ENCODE measurements at places on chromosomes 12 and 14.

DNA sequence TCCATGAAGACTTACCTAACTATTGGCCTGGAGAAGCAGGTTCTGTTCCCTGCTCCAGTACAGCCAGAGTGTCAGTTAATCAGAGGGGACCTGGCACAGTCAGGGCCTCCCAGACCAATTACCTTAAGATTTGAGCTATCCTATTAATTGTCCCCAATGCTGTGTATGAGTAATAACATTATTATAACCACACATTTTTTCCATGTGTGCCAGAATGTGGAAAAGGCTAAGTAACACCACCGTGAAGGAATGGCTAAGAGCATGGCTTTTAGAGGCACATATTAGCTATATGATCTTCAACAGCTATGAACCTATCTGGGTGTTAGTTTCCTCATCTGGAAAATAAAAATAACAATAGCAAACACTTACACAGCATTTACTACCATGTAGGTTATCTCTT lies 111.1 kb upstream of the RAP1B start:
- no peak for DNase-seq

DNA sequence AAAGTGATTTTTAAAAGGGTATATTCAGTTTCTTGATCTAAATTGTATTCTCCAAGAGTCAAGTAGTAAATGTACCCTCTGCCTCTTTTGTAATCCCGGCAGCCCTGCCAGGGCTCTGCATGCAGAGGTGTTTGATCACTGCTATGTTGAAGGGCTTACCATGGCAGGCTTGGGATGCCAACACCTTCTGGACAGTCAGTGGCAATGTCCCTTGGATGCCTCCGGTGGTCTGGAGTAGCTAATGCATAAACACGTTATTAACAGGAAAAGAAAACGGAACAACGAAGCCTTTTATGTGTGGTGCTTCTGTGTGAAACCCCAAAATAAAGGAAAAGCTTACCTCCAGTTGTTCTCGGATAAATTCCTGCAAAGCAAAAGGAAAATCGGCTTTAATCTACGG lies 19.9 kb downstream of the EIF2B2 start:
- no peak for DNase-seq

DNA sequence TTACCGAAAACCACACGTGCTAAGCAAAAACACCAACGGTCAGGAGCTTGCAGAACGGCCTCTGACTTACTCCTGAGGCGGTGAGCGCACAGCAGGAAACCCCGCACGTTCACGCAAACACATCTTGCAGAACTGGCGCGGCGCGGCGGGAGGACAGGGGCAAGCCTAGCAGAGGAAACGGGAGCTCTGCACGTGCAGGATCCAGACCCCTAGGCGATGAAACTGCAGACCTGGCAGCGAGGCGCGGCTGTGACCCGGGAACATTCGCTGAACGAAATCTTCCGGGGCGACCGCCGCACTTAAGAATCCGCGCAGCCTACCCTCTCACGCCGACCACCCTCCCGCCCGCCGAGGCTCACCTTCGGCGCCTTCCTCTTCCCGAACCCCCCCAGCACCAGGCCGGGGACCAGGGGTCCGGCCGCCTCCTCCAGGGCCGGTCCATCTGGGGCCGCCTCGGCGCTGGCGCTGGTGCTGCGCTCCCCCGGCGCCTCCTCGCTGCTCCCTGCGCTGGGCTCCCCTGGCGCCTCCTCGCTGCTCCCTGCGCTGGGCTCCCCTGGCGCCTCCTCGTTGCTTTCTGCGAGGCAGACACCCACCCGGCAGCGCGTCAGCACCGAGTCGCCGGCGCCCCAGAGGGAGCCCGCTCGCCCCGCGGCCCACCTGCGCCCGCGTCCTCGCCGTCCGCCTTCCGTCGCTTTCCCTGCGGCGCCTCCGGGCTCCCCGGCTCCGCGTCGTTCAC lies 615 bp downstream of the DDX51 start:
- no peak for DNase-seq

DNA sequence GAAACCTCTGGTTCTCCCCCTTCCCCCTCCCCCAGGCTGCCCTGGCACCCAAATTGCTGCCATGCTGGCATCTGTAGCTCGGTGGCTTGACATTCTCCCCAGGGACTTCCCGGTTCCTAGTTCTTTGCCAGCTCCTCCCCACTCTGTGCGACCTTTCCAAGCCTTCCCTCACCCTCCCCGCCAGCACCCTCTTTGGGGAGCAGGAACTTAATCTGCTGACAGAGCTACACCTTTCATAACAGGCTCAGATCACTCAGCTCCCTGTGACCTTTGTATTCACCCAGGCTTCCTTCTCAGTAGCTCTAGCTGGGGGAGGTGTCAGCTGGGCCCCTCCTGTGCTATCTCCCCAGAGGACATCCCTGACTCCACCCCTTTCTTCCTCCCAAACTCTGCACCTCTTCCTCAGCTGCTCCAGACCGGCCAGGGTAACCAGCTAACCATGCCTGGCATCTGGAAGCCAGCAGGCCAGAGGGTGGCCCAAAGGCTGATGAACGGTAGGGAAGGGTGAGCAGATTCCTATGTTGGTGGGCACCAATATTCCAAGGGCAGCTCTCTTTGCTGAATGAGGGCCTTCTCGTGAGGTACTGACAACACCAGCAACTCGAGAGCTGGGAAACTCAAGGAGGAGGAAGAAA lies 1.8 kb upstream of the COX14 start:
- DNase-seq = peak; percentile 62

DNA sequence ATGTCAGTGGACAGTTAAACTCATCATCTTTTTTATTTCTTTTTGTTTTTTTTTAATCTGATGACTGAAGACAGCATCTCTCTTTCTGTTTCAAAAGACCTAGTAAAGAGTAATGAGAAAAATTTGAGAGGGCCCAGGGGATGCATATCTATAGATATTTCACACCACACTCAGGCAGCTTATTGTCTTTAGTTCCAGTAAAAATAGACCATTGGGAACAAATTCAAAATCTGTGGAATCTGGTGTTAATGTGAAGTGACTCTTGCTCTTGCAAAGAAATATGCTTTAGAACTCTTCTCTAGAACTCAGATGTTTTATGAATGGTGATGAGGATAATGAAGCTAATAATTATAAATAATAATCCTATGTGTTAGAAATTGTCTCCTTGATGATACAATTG lies 214.5 kb upstream of the ATP2B1 start:
- no peak for DNase-seq

GRCh38 chr12:102528111-102528510 lies 47.7 kb upstream of the IGF1 start:
- DNase-seq = no peak

DNA sequence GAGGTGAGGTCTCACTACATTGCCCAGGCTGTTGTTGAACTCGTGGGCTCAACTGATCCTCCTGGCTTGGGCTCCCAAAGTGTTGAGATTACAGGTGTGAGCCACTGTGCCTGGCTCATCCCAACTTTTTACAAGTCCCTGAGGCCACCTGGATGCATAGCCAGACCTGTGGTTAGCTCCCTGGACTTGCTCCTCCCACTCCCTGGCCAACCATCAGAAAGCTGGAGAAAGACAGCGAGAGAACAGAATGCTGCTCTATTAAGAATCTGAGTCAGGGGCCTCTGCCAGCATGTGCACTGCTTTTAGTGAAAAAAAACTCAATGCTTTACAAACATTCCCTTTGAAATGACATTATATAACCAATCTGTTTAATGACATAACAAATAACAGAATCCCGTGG lies 78.2 kb downstream of the RBM19 start:
- DNase-seq = no peak

- no peak for DNase-seq
These were observed 127.0 kb upstream of the RPH3A start for GRCh38 chr12:112664569-112664968.

- DNase-seq = no peak
These were observed 19.3 kb upstream of the ST8SIA1 start for GRCh38 chr12:22353615-22354325.

DNA sequence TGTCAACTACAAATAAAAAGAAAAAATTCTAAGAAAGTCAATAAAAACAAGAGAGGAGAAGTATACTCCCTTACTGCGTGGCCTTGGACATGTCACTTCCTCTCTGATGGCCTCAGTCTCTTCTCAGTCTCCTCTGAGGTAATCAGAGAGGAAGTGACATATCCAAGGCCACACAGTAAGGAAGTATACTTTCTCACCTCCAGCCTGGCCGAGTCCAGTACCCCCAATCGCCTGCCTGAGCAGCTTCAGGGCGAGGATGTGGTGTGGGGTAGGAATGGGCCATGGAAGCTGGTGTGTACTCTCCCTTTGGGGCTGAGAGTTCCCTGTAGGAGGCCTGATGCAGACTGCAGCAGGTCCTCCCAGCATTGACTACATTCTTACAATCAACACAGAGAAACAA lies 15.8 kb downstream of the VDR start:
- DNase-seq = no peak

DNA sequence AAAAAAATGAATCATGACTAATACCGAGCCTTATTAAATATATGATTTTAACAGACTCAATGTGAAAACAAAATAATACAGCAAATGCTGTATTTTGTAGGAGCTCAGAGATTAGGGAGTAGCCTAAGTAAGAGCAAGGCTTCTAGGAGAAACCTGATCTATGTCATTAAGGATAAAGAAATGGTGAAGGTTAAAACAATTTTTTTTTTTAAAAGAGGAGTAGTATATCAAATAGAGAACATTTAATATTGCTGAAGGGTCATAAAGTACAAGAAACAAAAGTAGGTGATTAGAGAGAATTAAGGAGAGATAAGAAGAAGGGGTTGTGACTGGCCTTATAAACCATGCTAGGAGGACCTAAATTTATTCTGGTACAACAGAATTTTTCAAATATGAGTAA lies 39.1 kb downstream of the PPP1R12A start:
- DNase-seq = no peak

DNA sequence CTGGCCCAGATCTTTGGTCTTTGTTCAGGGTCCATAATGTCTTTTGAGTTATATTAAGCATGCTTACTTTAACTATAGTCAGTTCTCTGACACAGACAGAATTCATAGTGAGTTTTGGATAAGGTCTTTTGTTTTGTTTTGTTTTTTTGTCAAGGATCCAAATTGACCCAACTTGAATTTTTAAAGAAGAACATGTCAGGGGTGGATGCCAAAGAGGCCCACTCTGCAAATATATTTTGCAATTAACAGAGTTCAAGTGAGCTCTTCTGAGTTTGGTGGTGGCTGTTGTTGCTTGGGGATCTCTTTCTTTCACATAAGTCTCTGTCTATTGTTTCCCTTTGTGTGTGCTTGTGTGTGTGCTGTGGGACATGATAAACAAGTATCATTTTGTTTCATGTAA lies 34.4 kb upstream of the PMCH start:
- no peak for DNase-seq

DNA sequence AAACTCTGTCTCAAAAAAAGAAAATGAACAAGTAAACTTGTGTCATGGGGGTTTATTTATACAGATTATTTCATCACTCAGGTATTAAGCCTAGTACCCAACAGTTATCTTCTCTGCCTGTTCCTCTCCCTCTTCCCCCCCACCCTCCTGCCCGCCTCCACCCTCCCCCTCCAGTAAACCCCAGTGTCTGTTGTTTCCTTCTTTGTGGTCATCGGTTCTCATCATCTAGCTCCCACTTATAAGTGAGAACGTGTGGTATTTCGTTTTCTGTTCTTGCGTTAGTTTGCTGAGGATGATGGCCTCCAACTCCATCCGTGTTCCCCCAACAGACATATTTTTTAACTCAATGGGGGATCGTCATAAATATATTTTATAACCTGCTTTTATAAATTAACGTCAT lies 12.3 kb downstream of the IL31 start:
- no peak for DNase-seq

DNA sequence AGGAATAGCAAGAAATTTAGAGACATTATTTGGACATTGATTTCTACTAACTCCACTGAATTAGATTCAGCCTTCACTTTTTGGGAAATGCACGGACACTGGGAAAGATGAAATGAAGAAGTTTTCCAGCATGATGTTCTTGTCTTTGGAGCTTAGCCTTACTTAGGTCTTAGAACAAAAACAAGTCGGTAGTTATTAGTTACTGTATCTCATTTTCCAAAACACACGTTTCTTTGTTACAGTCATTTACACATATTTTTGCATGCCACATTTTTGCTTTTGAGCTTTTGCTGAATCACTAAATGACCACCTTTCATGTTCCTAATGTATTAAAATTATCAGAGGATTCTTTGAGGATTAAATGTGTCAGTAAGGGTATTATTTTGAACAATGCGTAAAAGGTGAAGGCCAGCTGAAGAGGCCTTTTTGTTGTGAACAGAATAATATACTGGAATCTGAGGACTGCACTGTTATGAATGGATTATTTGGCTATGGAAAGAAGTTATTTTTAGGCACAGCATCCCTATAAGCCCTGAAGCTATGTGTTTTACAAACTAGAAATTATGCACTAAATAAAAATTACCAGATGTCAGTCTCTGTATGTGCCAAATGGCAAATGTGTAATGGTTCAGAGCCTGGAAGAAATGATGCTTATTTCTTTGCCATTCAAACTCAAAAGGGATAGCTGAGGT lies 138.2 kb downstream of the SRGAP1 start:
- no peak for DNase-seq

DNA sequence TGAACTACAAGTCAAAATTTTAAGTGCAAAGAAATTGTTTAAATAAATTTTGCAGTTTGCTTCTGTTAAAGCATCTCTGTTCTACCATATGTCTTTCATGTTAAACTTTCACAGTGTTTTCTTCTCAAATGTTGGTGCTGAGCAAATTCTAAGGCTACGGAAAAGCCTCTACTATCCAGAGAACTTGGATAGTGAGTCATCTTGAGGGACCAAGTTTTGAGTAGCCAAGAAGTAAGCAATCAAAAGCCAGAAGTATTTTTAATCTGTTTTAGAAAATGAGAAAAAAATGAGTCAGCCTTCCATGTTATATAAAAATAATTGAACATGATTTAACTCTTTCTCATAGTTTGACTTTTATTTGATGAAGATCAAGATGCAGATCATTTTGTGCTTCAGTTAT lies 3.3 kb downstream of the BRMS1L start:
- no peak for DNase-seq

- DNase-seq = no peak
These were observed 2.6 kb downstream of the DLGAP5 start for GRCh38 chr14:55188686-55189295.

DNA sequence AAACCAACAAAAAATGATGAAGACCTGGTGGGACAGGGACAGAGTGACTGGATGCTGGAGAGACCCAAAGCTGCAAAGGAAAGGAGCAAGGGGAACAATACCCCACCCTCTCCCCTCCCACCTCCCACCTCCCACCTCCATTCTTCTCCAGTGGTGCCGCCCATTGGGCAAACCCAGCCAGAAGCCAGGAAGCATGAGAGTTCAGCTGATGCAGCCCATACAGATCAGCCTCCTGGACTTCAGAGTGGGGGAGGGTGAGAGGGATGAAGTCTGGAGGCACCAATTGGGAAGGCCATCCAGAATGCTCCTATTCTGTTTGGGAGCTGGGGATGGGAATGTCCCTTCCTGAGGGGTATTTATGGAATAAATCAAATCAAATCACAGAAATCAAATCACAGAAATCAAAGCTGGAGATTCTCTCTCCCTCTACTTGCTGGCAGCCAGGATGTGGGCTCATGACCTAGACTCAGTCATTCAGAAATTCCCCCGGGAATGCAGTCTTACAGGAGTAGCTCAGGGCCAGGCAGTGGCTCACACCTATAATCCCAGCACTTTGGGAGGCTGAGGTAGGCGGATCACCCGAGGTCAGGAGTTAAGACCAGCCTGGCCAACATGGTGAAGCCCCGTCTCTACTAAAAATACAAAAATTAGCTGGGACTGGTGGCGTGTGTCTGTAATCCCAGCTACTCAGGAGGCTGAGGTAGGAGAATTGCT lies 31.1 kb downstream of the IRF2BPL start:
- no peak for DNase-seq

GRCh38 chr14:101252443-101253214 lies 308.7 kb upstream of the DIO3 start:
- no peak for DNase-seq

- peak; percentile 17 for DNase-seq
These were observed 7.6 kb downstream of the ISCA2 start for GRCh38 chr14:74501135-74501614.
